ENCODE measurements at places on chromosomes 12 and 14. TPM values are rescaled to one million over a fixed set of nuclear protein-coding genes. Genes with fewer than 3 reads are reported as not detected.

- no peak for DNase-seq
These were observed 52.0 kb upstream of the SAV1 start for GRCh38 chr14:50719911-50720759.

DNA sequence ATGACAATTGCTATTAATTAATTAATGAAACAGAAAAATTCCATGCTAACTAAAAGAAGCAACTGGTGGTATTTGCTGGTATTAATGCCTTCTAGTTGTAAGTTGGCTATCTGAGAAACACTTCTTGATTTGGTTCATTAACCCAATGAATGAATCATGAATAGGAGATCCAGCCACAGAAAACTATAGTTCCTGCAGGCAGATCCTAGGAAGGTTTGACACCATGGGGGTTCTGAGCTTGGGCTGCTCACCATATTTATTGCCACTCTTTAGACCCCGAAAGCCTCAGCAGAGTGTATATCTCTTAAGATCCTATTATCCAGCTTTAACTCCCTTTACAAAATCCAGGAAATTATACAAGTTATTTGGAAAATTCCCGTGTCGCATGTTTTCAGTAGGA lies 81.4 kb upstream of the REP15 start:
- DNase-seq: no peak

DNA sequence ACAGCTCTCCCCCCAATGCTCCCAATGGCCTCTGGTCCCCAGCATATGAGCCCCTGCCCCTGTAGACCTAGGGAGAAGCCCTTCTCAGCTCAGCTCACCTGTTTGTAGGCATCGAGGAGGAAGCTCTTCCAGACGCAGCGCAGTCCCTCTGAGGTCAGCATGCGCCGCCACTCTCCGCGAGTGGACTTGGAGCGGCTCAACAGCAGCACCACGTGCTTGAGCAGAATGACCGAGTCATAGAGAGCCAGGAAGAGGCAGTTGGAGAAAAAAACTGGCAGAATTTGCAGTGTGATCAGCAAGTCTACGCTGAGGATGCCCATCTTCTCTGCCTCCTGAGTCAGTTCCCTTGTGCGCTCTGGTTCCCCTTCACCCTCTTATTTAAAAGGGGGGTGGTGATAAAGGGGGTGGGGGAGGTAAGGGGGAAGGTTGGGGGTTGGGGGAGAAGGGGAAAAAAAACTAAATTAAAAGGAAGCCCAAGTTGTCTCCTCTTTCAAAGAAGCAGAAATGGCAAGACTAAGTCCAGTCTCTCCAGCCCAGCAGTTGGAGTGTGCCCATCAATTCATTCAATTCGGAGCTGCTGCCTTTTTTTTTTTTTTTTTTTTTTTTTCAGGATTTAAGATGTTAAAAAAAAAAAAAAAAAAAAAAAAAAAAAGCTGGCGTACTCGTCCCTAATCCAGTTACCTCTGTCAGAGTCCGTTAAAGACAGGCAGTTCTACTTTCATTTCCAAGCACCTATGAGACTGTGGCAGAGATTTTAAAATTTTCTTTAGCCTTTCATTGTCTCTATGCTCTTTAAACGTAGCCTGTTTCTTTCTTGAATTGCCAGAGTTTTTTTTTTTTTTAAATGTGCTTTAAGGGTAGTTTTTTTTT lies at the start of gene DIO2:
Gene DIO2, minus strand, starts transcription at position 352 of the 870 bp plus-strand sequence. Its CDS starts 32 bp downstream, at position 320.
- peak; percentile 71 for DNase-seq

DNA sequence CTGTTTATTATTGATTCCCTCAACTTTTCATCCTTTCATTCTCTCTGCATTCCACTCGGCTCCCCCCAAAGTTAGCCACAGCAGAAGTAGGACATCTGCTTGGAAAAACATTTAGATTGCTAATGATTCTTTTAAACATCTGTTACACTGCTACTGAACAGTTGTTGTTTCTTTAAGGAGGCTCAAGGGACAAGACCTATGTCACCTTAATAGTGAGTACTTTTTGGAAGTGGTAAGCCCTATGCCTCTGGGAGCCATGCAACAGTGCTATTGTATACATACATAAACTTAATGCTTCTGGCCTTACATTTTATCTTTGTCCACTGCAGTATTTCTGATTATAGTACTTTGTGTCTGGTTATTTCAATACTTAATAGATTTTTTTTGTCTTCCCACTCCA lies 628.2 kb upstream of the FOXG1 start:
- no peak for DNase-seq

DNA sequence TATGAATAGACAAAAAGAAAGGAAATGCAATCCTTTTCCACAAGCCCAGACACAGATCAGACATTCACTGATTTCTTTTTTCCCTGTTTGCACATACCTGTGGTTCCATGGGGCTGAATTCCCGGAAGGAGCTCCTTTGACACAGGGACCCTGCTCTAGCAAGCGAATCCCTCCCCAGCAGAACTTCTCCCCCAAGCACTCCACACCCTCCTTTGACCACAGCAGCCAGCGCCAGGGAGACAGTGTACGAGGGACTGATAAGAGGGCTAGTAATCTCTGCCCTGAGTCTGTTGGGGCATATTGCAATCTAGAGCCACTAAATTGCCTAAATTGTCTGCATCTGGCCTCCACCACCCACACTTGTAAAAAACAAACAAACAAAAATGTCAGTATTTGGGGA lies 83.4 kb upstream of the NTF3 start:
- DNase-seq: no peak

DNA sequence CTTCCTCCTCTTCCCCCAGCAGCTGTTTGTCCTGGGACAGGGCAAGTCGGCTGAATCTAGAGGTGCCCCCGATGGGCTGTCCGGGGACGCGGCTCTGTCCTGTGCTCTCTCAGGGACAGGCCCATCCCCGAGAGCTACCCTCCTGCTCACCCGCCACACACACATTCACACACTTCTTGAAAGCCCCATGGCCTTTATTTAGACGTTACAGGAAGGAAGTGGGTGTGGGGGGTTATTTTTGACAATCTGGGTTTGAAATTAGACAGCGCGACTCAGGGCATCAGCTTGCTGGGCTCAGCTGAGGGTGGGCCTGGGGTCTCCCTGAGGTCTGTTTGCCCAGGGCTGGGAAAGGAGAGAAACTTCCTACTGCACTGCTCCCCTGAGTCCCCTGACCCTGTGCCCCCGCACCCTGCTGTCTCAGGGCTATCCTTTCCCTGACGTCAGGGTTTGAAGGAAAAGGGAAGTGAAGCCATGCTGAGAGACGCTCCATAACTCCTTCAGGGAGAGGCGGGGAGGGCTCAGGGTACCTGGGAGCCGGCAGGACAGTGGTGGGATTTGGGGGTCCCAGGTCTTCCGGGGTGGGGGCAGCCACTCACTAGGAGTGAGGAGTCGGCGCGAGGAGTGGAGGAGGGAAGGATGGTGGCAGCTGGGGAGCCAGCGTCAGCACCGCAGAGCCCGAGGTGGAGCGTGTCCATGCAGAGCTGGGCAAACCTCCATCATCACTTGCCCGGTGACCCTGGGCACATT lies 8.1 kb downstream of the PTPN6 start:
- DNase-seq: no peak

DNA sequence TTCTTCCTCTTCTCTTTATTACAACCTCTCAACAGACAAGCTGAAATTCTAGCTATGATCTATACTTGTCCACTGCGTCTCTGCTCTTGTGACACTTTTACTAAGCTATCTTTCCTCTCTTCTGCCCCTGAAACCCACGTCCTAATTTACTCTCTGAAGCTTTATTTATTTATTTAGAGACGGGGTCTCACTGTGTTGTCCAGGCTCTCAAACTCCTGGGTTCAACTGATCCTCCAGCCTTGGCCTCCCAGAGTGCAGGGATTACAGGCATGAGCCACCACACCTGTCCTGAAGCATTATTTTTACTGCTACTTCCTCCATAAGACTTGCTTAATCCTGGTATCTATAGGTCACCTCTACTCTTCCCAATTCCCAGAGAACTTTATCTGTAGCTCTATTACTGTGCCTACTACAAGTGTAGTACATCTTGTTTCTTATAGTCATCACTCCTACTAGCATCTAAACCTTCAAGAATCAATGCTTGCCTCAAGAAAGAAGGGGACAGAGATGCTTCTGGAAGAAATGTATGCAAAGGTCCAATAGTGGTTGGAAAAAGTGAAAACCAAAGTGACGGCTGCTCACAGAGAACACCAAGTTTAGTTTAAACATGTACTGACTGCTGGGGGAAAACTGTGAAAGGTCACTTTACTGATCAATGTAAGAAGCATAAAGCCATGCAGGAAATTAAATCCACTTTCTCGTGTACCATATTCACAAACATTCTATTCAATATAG lies 61.3 kb downstream of the MED13L start:
- DNase-seq: no peak

GRCh38 chr12:96810477-96810876 lies 96.6 kb upstream of the NEDD1 start:
- no peak for DNase-seq

MANSC4 gene
- not detected for polyA plus RNA-seq

ADSS1 gene
- polyA plus RNA-seq: 16.5 TPM

FZD10 gene
- polyA plus RNA-seq: 0.11 TPM

PRB2 gene
- not detected for polyA plus RNA-seq

GPRC5D gene
- not detected for polyA plus RNA-seq

GYS2 gene
- polyA plus RNA-seq: not detected

TTC9 gene
- 2.6 TPM for polyA plus RNA-seq

RARG gene
- 13.2 TPM for polyA plus RNA-seq

SLC8A3 gene
- polyA plus RNA-seq: not detected

KCNK10 gene
- polyA plus RNA-seq: 1.1 TPM
